NCI-H82 (cell line): ENCODE measurements at places on chromosomes 1 and 21.

- DNase-seq = peak; percentile 73
These were observed 6.1 kb downstream of the GAS5 start for GRCh38 chr1:173861731-173862145.

DNA sequence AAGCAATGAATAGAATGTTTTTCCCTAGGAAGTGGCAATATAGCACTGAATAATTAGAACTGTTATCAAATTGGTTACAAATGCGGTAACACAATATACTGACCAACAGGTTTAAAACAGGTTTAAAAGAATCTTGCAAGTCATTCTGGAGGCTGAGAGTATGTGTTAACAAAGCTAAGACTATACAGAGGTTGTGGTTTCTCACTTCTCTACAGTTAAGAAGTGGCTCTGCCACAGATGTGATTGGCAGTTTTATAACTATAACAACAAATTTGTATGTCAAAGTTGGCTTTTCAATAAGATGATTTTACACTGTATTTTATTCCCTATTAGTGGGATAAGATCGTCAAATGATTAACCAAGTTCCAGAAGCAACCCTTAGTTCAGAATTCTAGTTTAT, 7.1 kb downstream of the ANGEL2 start:
- no peak for DNase-seq

- DNase-seq = peak; percentile 38
These were observed 4.4 kb downstream of the TAL1 start for GRCh38 chr1:47227341-47228232.

DNA sequence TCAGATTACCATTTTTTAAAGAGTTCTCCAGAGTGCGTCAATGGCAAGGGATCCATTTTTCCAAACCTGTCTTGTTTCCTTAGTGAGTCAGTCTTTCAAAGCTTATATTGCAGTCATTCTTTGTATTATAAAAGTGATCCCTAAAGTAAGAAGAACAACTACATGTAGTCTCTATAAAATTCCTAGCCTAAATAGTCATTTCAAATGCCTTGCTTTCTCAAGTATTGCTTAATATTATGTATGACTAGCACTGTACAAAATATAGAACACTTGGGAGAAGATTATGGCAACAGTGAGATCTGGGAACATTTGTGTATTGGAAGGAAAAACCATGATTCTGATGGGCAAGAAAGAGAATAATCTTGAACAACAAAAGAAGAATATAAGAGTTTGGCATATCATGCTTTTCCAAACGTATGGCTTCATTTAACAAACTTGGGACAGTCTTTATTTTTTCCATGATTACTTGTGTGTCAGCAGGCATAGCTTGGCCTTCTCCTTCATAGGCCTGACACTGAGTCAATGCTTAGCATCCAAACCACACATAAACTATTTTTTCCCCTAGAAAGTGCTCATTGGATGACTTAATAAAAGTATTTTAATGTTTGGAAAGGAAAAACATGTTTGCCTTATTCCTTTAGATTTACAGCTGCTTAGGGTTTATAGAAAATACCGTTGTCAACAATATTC, 547.4 kb downstream of the LTN1 start:
- no peak for DNase-seq

GRCh38 chr1:111943846-111944749, 45.4 kb downstream of the KCND3 start:
- no peak for DNase-seq

DNA sequence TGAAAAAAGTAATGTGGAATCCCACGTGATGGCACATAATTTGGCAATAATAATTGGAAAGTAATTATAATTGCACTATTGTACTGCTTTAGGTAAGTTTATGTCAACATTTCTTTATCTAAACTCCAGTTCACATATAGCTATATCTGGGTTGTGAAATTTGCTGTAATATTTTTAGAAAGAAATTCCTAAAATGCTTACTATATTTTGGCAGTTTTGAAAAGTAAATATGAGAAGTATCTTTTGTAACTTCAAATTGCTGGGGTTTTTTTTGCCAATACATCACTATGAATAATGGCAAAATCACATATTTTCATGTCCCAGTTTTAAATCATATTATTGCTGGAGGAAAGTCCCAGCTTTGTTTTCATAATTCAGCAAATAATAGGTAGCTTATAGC, 197.5 kb downstream of the PDE4B start:
- no peak for DNase-seq

- DNase-seq = no peak
These were observed 8.8 kb upstream of the HENMT1 start for GRCh38 chr1:108669679-108670078.

DNA sequence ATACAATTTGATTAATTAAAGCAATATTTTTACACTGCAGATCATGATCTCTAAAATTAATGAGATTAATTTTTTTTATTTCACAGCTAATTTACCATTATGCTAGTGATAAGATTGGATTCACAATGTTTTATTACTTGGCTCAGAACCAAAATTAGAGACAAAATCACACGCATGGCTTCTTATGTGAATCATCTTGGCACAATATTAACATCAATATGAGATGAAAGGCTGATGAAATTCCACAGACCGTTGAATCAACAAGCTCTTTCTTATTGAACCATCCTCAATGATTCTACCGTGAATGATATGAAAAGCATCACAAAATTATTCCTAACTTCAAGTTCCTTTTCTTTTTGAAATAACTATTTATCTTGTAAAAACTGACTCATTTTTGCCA, 544.9 kb downstream of the KCNT2 start:
- no peak for DNase-seq

DNA sequence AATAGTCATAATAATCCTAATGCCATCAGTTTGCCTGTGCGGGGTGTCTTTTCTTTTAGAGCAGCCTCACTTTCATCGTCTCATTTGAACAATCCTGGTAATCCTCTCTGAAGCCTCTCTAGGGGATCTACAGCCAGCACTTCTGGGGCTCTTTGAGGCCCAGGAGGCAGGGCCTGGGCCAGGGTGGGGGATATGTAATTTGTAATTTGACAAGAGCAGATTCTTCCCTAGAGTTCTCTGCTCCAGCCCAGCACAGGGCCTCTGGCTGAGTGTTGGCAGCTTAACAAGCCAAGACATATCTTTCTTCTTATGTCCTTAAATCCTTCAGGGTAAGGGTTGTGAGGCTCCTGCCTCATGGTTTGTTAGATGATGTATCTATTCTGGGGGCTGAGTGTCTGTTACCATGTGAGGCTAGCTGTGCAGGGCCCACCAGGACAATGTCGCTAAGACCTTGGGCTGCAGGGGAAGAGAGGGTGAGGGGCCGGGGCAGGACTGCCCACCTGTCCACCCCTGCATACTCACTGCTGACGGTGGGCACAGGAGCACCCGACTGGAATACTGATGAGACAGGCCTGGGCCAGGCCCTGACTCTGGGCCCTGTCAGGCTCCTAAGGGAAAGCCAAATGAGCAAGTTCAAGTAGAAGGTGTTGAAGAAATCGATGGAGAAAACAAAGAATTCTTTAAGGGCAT, 45.3 kb upstream of the PARP1 start:
- peak; percentile 76 for DNase-seq

DNA sequence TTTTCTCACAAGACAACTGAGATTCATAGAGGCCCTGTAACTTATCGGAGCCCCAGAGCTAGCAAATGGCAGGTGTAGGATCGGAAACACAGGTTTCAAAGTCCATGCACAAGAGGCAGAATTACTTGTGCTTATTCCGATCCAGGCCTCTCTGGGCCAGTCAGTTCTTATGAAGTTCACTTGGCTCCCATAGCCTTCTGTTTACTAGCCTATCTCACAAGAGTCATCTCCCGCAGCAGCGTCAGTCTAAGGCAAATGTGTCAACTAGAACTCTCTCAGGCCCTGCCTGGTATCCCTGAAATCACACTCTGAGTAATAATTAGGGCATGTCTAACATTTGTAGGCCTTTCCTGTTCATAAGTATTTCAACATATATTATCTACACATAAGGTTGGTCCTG, 43.3 kb downstream of the PHC2 start:
- no peak for DNase-seq

GRCh38 chr1:98112626-98113025, 191.8 kb upstream of the DPYD start:
- no peak for DNase-seq

DNA sequence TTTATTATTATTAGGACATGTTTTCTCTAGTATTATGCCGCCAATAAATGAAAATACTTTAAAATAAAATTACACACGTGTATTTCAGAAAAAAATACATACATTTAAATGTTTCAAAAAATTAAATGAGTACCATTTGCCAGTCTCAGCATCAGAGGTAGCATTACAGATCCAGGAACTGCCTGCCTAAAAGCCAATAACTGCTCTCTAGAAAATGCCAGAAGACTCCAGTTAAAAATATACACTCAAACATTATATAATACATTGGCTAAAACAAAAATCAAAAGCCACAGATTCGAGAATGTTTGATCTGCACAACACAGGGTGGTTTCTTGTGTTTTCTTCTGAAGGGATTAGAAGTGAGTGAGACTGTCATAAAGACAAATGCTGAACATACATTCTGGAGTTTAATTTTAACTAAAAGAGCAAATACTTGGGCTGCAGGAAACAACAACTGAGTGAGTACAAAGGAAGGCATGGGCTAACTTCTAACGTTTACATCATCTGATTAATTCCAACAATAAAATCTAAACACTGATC, 105.5 kb downstream of the RERE start:
- DNase-seq = no peak

GRCh38 chr1:118151312-118151937, 33.6 kb downstream of the SPAG17 start:
- peak; percentile 55 for DNase-seq

DNA sequence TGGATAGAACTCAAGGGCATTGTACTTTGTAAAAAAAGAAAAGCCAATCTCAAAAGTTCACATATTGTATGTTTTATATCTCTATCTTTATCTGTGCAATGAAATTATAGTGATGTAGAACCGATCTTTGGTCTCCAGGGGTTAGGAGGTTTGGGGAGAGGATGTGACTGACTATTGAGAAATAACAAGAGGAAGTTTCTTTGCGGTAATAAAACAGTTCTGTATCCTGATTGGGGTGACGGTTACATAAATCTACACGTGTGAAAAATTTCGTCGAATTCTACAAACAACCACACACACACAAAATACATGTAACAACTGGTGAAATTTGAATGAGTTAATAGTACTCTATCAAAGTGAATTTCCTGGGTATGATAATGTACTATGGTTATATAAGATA, 10.6 kb upstream of the OR2T33 start:
- no peak for DNase-seq
